ENCODE measurements at places on chromosomes 6 and 20. TPM values are rescaled to one million over a fixed set of nuclear protein-coding genes. Genes with fewer than 3 reads are reported as not detected.

GRCh38 chr20:50198180-50198666, 7.6 kb downstream of the CEBPB start:
- no peak for DNase-seq

Gene TP53INP2
- total RNA-seq = 65.9 TPM

Gene ENPP1
- 23.4 TPM for total RNA-seq

Gene DLGAP4
- total RNA-seq = 66.3 TPM

Gene CRISP2
- not detected for total RNA-seq

Gene BFSP1
- 1.1 TPM for total RNA-seq

DNA sequence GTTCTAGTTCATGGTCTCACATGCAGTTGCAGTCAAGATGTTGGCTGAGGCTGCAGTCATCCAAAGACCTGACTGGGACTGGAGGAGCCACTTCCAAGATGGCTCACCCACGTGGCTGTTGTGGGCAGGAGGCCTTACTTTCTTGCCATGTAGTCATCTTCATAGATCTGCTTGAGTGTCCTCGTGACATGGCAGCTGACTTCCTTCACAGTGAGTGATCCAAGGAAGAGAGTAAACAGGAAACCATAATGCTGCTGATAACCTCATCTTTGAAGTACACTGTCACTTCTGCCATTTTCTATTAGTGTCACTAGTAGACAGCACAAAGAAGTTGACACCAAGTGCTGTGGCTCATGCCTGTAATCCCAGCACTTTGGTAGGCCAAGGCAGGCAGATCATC, 40.1 kb upstream of the AKIRIN2 start:
- no peak for DNase-seq

DNA sequence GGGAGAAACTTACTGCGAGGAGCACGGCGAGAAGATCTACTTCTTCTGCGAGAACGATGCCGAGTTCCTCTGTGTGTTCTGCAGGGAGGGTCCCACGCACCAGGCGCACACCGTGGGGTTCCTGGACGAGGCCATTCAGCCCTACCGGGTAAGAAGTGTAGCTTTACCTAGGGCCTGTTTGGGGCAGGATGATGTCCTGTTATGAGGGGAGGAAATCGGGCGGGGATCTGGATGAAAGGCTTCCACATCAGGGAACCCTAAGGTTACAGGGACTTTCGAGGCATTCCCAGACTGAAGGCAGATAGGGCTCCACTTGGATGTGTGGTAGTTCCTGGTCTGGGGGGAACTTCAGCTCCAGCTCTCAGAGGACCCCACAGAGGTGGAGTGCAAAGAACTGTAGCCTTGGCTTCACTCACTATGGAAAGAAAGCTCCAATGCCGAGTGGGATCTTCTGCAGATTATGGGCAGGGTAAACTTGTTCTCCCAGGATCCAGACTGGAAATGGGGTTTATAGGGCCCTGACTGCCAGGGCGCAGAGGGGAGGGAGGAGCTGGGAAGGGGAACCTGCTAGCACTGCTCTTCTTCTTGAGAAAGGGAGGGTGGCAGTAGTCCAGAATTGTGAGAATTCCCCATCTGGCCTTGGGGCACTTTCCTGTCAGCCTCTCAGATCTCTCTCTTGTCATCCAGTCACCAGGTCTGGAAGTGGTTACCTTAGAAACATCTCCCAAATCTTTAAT, 740 bp downstream of the TRIM15 start:
- DNase-seq = peak; percentile 49

- DNase-seq = no peak
Measured at GRCh38 chr6:151009576-151009975, 144.1 kb downstream of the MTHFD1L start.

Data from mucosa of descending colon (tissue), 3 donors.